Activated CD4-positive, alpha-beta T cell treated with anti-CD3 and anti-CD28 coated beads, Interleukin-2, amount 50 U/mL, for 16 hours (primary cell): ENCODE measurements at places on chromosomes 7 and 10.

DNA sequence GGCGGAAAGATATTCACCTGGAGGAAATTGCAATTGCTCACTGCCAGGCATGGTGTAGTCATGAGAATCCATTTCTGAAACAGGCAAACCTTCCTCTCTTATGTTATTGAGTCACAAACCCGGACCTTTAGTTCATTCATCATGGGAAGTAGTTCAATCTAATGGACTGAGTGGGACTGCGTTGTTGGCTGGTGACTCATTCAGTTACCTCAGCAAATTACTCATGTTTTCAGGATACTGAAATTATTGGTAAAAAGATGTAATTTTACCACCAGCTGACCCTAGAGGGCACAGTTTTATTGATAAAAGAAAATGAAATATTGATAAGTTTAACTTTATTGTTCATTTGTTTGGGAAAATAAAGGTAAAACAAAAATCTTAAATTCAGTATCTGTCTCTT, 1194.4 kb upstream of the SORCS1 start:
- peak; percentile 56 for DNase-seq

DNA sequence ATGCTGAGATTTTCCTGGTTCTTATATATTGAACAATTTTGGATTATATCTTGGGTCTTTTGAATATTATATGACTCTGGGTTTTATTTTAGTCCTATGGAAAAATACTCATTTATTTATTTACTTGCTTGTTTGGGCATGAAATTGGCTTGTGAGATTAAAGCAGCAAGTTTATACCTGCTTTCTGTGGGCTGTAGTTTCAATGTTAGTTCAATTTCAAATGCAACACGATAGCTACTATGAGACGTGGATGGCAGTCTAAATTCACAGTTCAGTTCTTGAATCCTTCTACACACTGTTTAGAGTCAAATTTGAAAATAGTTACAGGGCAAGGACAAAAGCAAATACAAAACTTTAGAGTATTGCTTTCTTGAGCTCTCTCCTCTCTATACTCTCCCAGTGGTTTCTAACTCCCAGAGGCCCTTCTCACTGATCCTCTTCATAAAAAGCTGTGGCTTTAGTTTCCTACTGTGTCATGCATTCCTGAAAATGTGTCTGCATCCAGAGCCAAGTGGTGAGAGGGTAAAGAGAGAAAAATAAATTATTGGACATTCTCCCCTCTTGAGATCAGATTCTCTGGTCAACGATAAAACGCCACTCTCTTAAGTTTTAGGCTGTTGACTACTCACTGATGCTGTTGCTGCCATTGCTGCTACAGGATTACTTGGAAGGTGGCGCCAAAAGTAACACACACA, 34.4 kb downstream of the POLR1F start:
- no peak for DNase-seq

GRCh38 chr7:29636009-29636351, 72.3 kb downstream of the PRR15 start:
- DNase-seq, result no peak

- DNase-seq, result no peak
These were observed 49.0 kb downstream of the PIP4K2A start for GRCh38 chr10:22665329-22665728.

DNA sequence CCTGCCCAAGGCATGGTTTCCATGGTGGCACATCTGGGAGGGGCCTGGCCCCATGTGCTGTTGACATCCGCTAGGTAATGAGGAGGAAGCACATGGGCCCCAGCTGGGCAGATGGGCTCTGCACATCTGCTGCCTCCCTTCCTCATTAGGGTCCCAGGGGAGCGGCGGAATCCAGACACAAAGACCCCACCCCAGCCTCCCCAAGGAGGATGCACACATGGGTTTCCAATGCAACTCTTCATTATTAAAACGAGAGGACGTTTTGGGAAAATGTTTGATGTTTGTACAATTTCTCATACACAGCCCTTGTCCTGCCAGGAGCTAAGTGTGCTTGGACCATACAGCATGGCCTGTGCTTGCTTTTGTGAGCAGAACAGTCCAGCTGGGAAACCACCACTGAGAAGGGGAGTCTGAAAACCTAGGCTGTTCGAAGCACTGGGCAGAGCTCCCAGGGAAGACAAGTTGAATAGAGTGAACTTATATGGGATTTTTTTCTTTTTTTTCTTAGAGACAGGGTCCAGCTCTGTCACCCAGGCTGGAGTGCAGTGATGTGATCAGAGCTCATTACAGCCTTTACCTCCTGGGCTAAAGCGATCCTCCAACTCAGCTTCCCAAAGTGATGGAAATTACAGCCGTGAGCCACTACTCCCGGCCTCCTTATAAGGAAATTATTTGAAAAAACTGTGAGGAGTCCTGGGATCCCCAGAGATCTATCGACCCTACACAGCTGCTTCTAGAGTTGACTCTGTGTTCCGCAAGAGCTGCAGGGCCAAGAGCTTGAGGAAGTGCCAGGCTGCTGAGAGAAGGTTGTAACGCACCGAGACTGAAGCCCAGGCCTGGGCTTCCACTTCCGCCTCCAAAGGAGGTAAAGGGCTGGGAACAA, 23.4 kb downstream of the FAM107B start:
- no peak for DNase-seq

GRCh38 chr10:15227611-15228372, 59.3 kb upstream of the NMT2 start:
- DNase-seq, result no peak

GRCh38 chr10:102644066-102644645, at the start of gene TRIM8:
TSS of gene TRIM8 (plus strand) at chr10:102644479. CDS start at chr10:102644618, 139 bp downstream.
- peak; percentile 52 for DNase-seq

- peak; percentile 31 for DNase-seq
These were observed 1.6 kb downstream of the FAM24A start for GRCh38 chr10:122911889-122912484.

DNA sequence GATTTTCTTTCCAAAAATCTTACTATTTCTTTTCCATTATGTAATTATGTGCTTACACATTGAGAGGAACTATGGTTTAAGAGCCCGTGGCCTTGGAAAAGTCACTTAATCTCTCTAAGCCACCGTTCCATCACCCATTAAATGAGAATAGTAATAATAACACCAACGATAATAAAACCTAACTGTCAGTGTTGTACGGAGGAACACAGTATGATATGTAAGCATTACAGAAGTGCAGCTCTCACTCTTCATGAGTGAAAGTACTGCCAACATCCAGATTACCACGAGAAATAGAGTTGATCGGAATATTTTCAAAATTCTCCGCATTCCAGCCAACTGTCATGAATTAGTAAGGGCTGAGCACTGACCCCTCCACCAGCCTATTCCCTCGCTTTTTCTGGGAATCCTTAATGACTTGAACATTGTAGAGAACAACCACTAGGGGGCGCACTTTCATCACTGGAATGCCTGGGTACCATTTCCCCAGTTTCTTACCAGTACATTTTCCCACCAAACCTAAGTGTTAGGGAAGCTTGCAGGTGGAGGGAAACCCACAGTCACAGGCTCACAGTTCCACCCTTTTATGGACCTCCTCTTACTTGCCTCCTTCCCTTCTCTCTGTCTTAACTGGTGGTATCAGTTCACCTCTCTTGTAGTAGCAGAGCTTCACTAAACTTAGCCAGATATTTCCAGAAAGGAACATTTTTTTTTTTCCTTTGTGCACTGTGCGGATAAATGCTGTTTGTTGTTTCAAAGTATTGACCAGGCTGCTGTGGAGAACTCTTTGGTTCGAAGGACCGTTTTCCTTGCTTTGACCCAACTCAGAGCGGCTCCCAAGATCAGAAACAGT, 27.8 kb downstream of the NKX2-3 start:
- peak; percentile 24 for DNase-seq

DNA sequence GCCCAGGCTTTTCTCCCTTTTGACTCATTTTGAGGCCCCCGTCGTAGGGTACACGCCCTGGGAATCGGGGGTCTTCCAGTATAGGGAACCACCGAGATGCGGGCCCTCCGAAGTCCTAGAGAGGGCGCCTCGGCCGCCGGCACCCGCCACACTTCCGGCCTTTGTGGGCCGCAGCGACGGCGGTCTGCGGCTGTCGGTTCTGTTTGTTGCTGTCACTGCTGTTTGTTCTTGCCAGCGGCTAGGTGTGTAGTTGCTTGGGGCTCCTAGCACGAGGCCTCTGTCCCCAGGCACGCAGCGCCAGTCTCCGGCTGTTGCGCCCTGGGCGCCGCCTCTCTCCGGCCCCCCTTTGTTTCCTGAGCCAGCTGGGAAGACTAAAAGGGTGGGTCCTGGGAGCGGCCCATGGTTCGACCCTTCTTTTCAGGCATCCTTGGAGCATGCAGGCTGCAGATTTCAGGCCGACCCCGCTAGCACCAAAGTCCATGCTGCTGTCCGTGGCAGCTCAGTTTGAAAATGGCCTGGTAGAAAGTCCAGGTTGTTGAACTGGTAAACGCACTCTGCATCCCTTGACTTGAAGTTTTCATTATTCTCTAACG, 17.8 kb upstream of the ZKSCAN1 start:
- DNase-seq, result peak; percentile 67
